ENCODE measurements at places on chromosomes 4 and X. TPM values are rescaled to one million over a fixed set of nuclear protein-coding genes. Genes with fewer than 3 reads are reported as not detected.

- H3K4me1 ChIP-seq, result no peaks in the 10 kb centered on the region
- DNase-seq, result no peak
- no peak overlapping the region for H3K4me3 ChIP-seq
- H3K27me3 ChIP-seq, result no peaks in the 10 kb centered on the region
- H3K36me3 ChIP-seq, result no peaks in the 10 kb centered on the region
These were observed 15.5 kb downstream of the MYOZ2 start for GRCh38 chr4:119151161-119151560.

DNA sequence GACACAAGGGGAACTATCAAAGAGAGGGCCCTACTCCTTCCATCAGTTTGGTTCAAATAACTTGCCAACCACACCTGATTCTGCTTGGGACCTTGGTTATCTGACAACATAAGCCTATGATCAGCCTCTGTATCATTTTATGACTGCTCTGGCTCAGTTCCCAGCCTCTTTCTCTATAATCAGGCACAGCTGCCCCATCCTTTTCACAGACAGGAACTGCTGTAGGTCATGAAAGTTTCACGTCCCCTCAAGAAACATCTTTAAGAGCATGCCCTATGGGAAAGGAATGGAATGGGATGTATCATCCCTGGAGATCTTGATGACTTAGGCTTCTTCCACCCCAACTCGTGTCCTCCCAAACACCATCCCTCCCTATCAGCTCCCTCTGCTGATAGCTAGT is 243.4 kb downstream of the AR start:
- no peaks in the 10 kb centered on the region for H3K36me3 ChIP-seq
- H3K4me3 ChIP-seq, result no peak overlapping the region
- no peak for DNase-seq
- no peaks in the 10 kb centered on the region for H3K4me1 ChIP-seq

SLC49A3 gene
- total RNA-seq, result 0.40 TPM

DNA sequence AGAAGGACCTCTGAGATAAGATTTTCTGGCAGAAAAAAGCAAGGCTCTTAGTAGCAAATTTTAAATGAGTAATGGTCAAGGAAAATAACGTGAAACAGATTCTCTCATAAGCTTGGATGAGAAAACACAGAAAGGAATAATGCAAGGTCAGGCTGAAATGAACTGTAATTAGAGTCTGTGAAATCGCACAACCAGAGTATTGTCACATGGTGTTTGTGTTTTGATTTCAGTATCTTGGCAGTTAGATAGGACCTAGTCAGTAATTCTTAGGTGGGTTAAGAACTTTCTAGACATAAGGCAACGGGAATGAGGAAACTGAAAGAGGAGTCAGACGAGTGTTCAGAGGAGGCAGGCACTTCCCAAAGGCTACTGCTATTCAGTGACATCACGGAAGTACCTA is 34.6 kb downstream of the LIMCH1 start:
- no peaks in the 10 kb centered on the region for H3K36me3 ChIP-seq
- no peak overlapping the region for H3K4me3 ChIP-seq
- H3K4me1 ChIP-seq, result no peaks in the 10 kb centered on the region

DNA sequence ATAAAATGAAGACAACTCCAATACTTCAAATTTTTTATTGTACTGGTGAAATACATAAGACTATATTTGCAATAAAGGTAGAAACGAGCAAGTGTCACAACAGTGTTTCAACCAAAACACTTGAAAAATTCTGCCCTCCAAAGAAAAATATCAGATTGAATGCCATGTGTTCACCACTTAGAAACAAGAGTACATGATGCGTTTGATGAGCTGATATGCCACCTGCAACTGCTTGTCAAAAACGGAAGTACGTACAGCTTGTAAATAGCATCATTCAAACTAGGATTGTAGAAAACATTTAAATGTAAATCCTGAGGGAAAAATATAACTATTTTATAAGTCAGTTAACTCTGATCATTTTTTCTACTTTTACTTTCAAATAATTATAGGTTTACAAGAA is 276.1 kb downstream of the ANTXR2 start:
- H3K36me3 ChIP-seq, result no peaks in the 10 kb centered on the region
- no peaks in the 10 kb centered on the region for H3K27me3 ChIP-seq
- no peaks in the 10 kb centered on the region for H3K4me1 ChIP-seq

BMP3 gene
- total RNA-seq, result 0.17 TPM

GRCh38 chr4:181488926-181489325 is 754.3 kb upstream of the TENM3 start:
- no peak for DNase-seq
- H3K4me1 ChIP-seq, result no peaks in the 10 kb centered on the region
- no peaks in the 10 kb centered on the region for H3K36me3 ChIP-seq
- no peak overlapping the region for H3K27ac ChIP-seq
- no peak overlapping the region for H3K4me3 ChIP-seq

GRCh38 chr4:123599061-123599919 is 202.7 kb downstream of the SPRY1 start:
- no peak overlapping the region for H3K4me3 ChIP-seq
- no peaks in the 10 kb centered on the region for H3K27me3 ChIP-seq
- peak overlapping the region; percentile 81 for H3K27ac ChIP-seq

DNA sequence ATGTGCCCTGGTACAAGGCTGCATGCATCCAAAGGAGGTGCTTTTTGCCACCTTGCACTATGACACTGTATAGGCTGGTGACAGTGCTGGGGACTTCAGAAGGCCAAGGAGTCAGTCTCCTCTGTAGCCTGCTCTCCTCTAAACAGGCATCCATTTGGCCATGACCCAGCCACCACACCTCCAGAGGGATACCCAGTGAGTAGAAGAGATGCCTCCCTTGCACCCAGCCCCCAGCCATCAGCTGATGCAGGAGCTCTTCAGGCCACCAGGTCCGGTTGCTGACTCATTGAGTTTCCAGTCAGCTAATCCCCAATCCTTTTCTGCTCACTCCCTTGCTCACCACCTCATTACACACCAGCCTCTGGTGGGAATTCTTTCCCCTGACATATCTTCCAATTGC is 99.8 kb downstream of the PJA1 start:
- no peaks in the 10 kb centered on the region for H3K4me1 ChIP-seq
- peaks cover 13% of the 10 kb centered on the region for H3K27me3 ChIP-seq
- H3K36me3 ChIP-seq, result no peaks in the 10 kb centered on the region
- no peak overlapping the region for H3K27ac ChIP-seq
- DNase-seq, result no peak

DNA sequence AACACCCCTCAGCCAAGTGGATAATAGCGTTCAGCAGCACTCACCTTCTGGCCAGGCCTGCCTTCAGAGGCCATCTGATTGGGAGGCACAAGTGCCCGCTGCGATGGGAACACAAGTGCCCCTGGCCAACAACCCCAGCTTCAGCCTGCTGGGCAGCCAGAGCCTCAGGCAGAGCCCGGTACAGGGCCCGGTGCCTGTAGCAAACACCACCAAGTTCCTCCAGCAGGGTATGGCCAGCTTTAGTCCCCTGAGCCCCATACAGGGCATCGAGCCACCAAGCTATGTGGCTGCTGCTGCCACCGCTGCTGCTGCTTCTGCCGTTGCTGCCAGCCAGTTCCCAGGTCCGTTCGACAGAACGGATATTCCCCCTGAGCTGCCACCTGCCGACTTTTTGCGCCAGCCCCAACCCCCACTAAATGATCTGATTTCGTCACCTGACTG is 55.9 kb upstream of the MTM1 start:
- no peak for DNase-seq
- H3K27me3 ChIP-seq, result peaks cover 14% of the 10 kb centered on the region
- no peak overlapping the region for H3K4me3 ChIP-seq
- H3K4me1 ChIP-seq, result no peaks in the 10 kb centered on the region

MAGEB17 gene
- total RNA-seq, result not detected

- H3K4me3 ChIP-seq, result no peak overlapping the region
- peaks cover 64% of the 10 kb centered on the region for H3K4me1 ChIP-seq
- H3K27ac ChIP-seq, result no peak overlapping the region
These were observed 120.5 kb downstream of the CAMK2D start for GRCh38 chr4:113641025-113641431.

DNA sequence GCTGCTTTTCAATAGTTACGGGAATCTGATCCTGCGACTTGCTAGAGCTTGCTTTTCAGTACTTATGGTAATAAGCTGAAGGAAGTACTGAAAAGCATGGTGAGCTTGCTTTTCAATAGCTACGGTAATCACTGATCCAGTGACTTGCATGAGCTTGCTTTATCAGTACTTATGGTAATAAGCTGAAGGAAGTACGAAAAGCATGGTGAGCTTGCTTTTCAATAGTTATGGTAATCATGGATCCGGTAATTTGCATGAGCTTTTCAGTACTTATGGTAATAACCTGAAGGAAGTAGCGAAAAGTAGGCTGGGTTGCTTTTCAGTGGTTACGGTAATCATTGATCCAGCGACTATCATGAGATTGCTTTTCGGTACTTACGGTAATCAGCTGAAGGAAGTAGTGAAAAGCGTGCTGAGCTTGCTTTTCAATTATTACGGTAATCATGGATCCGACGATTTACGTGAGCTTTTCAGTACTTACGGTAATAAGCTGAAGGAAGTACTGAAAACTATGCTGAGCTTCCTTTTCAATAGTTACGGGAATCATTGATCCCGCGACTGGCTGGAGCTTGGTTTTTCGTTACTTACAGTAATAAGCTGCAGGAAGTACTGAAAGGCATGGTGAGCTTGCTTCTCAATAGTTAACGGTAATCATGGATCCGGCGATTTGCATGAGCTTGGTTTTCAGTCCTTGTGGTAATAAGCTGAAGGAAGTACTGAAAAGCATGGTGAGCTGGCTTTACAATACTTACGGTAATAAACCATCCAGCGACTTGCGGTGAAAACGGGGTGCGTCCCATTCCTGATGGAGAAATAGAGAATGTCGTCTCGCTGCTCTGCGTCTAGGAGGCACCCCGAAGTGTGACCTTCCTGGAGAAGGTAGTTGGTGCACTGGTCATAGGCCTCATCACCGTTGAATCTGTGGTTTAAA is 6.5 kb downstream of the CRLF2 start:
- H3K4me3 ChIP-seq, result no peak overlapping the region
- H3K36me3 ChIP-seq, result peaks cover 5% of the 10 kb centered on the region
- no peak overlapping the region for H3K27ac ChIP-seq

Measured in Calu3 (cell line).